ENCODE measurements at places on chromosomes 1 and 21.

DNA sequence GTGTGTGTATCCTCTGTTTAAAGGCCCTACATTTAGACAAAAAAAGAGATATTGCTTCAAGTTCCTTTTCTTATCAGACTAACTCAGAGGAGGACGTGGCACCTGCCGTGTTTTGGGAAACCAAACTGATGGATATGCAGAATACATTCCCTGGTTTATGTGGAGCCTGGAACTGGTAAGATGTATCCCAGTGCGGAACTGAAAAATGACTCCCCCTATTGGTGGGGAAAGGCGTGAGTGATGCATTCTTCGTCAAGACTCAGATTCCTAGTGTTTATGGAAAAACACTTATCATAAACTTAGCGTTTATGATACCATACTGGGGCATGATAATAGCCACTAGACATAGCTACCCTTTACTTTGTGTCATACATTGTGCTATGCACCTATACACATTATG lies 154.2 kb downstream of the ZNF326 start:
- no peak for DNase-seq

- no peak for DNase-seq
These were observed 48.3 kb downstream of the ECE1 start for GRCh38 chr1:21241771-21242581.

GRCh38 chr1:160607011-160607671 lies 27.8 kb upstream of the CD84 start:
- DNase-seq = peak; percentile 73

GRCh38 chr1:7379441-7379971 lies 391.6 kb upstream of the VAMP3 start:
- no peak for DNase-seq

GRCh38 chr21:38420140-38420539 lies 78.1 kb downstream of the ERG start:
- DNase-seq = peak; percentile 82

DNA sequence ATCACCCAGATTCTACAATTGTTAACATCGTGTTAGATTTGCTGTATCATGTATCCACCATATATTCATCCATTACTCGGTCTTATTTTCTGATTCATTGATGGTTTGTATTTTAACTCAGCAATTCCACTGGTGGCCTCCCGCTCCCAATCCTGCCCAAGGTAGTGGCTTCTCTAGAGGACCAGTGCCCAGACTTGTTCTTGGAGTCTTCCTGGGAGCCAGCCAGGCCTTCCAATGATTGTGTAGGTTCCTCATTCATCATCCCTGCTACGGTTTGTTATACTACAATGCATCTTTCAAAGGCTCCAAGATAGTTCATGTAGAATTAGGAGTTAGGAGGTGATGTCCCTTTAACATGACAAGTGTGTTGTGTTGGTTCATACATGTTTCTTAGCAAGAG lies 451.1 kb downstream of the SETD4 start:
- DNase-seq = no peak

- no peak for DNase-seq
These were observed 1005.7 kb upstream of the NCAM2 start for GRCh38 chr21:19992540-19992939.

DNA sequence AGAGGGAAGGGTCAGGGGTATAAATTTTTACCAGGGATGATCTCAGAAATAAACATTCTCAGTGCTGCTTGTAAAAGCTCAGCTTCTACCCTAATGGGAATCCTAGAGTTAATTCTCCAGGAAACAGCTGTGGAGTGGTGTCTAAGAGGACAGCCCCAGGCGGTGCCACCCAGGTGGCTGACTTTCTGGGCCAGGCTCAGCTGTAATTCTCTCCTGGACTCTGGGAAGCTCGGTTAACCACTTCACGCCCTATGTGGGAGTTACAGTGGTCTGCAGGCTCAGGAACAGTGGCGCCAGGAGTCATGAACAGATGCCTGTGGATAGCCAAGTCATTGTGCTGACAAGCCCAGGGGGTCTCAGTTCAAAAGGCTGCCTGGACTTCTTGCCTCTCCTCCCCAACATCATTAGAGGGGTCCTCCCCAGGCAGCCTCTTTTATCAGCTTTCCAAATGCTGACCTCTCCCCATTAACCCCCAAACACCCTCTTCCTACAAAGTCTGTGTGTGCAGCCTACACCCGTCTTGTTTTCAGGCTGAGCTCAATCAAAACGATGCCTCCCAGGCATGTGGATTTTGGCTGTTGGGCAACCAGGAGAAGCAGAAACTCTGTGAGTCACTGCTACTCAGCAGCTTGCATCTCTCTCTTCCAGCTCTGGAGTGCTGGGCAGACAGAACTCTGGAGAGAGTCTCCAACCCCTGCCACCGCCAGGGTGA lies 1.2 kb downstream of the HHIPL2 start:
- DNase-seq = no peak

- no peak for DNase-seq
These were observed 18.5 kb upstream of the GBP3 start for GRCh38 chr1:89041119-89041641.

DNA sequence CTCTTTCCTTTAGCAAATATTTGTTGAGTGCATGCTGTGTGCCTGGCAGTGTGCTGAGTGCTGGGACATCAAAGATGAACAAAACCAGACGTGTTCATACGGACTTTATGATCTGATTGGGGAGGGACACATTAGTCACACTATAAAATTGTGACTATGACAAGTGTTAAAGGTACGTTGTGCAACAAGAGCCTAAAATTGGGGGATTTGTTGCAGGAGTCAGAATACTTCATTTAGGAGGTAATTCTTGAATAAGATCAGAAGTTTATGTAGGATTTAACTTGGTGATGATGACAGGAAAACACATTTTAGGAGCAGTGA lies 29.6 kb downstream of the B3GALT2 start:
- DNase-seq = no peak

- DNase-seq = no peak
These were observed 24.7 kb downstream of the SLC35A3 start for GRCh38 chr1:99994496-99994895.

DNA sequence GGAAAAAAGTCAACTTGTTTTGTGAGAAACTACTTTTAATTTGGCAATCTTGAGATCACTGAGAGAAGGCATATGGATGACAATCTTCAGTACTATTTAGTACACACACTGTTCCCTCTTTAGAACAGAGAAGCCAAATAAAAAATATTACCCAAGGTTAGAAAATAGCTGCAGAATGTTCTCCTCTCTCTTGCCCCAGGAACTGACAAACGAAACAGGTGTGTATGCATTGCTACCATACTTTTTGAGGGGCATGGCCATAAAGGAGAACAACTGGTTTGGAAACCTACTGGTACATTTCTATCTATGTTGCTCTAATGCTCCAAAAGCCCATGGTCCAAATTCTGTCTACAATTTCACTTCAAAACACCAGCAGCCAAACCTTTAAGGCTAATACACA lies 5.7 kb downstream of the TOR1AIP2 start:
- DNase-seq = no peak

All from AML-193 (cell line).